ENCODE measurements at places on chromosomes 2 and 18. TPM values are rescaled to one million over a fixed set of nuclear protein-coding genes. Genes with fewer than 3 reads are reported as not detected.

LAMA1 gene
- total RNA-seq: 0.18 TPM

DNA sequence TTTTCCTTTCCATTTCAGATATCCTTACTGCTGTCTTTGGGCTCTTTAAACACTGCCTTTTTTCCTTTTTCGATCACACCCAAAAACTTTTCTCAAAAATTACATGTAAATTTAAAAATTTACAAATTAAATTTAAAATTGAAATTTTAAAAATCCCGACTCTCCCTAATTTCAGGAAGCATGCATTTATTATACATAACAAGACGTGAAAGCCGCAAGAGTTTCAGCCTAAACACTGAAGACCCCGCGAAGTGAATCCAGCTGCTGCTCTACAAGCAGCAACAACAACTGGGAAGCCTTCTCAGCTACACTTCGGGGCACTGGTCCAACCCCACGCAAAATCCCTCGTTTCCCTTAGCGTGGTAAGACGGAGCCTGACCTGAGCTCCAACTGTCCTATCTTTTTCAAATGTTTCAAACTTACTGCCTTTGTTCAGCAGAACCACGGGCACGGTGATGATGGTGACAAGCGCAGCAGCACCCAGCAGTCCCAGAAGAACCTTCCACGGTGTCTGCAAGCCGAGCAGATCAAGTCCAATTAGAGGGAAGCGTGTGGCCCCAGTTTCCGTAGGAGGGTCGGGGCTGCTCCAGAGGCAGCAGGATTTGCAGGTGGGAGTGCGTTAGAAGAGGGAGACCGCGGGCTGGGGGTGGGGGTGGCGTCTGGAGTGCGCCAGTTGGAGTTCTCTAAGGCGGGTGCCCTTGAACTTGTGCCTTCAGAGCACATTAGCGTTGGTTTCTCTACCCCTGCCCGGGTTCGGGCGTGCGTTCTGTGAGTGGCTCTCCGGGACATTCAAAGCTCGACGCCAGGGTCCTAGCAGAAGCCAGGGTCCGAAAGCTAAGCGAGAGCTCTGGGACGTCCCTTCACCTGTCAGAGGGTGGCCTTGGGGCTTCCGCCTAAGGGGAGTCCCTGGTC is 783 bp downstream of the DPP4 start:
- DNase-seq: no peak
- no peaks in the 10 kb centered on the region for H3K36me3 ChIP-seq
- no peak overlapping the region for H3K4me3 ChIP-seq

DNA sequence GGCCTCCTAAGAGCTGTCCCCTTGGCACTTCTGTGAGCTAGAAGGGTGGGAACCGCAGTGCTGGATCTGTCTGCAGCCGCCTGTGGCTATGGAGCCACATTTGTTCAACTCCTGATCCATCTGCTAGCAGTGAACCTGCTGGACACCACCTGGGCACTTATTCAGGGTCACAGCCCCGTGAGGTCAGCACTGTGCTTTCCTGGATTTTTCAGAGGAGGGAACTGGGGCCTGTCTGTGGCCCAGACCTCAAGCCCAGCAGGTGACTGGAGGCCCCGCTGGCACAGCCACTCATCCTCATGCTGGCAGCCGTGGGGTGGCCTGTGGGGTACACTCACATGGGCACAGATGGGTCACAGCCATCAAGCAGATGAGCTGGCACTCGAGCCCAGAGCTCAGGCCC is 155.3 kb downstream of the TFCP2L1 start:
- H3K27ac ChIP-seq: no peak overlapping the region
- no peaks in the 10 kb centered on the region for H3K27me3 ChIP-seq
- no peak overlapping the region for H3K4me3 ChIP-seq
- peaks cover 4% of the 10 kb centered on the region for H3K4me1 ChIP-seq
- no peaks in the 10 kb centered on the region for H3K36me3 ChIP-seq
- no peak for DNase-seq

DNA sequence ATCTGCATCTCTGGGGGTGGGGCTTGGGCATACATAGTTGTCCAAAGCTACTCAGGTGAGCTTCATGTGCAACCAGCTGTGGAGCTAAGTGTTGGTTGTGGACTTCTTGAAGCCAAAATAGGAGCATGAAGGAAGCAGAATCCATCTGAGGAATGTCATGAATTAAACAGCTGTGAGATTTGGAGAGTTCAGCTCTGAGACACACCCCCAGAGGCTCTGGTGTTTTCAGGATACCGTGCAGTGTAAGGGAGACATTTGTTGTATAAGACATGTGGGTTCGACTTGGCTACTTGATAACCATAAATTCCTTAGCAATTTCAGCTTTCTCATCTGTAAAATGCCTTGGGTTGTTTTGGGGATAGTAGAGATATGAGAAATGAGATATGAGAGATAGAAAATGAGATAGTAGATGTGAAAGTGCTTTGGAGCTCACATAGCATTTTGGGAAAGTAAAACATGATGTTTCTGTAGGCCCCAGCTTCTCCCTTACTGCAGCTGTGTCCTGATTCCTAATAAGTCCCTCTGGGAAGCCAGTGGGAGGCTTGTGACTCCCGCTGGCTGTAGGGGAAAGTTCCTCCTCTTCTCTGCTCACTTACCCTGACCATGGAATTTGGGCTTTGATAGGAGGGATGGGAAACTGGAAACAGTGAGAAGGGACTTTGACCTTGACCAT is 50.0 kb downstream of the DPYSL5 start:
- no peaks in the 10 kb centered on the region for H3K4me1 ChIP-seq
- H3K4me3 ChIP-seq: no peak overlapping the region
- DNase-seq: no peak
- no peak overlapping the region for H3K27ac ChIP-seq

GRCh38 chr2:69911985-69912563 is 2.8 kb upstream of the MXD1 start:
- no peak for DNase-seq
- H3K27ac ChIP-seq: no peak overlapping the region
- H3K4me3 ChIP-seq: no peak overlapping the region
- no peaks in the 10 kb centered on the region for H3K27me3 ChIP-seq
- peaks cover 8% of the 10 kb centered on the region for H3K4me1 ChIP-seq

All from K562 (cell line).